ENCODE measurements at places on chromosomes 4 and X.

GRCh38 chr4:40262861-40263260 lies 66.0 kb downstream of the RHOH start:
- no peaks in the 10 kb centered on the region for H3K36me3 ChIP-seq
- H3K27ac ChIP-seq, result peak overlapping the region; percentile 64
- H3K27me3 ChIP-seq, result no peaks in the 10 kb centered on the region
- no peak overlapping the region for H3K4me3 ChIP-seq

DNA sequence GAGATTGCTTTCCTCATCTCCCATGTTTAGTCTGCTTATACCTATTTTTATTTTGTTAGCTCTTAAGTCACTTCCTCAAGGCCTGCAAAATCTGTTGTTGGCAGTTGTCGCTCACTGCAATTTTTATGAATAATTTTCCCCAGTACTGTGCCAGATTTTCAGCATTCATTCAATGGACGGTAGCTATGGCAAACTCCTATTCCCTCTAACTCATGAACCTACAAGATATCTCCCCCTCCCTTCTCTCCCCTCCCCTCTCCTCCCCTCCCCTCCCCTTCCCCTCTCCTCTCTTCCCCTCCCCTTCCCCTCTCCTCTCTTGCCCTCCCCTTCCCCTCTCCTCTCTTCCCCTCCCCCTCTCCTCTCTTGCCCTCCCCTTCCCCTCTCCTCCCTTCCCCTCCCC lies 160.4 kb downstream of the FRAS1 start:
- H3K4me3 ChIP-seq, result no peak overlapping the region
- no peak for DNase-seq
- H3K4me1 ChIP-seq, result no peaks in the 10 kb centered on the region

GRCh38 chr4:21386166-21386780 lies 562.3 kb downstream of the KCNIP4 start:
- H3K4me1 ChIP-seq, result no peaks in the 10 kb centered on the region
- no peaks in the 10 kb centered on the region for H3K36me3 ChIP-seq
- no peak for DNase-seq
- H3K27ac ChIP-seq, result no peak overlapping the region
- no peaks in the 10 kb centered on the region for H3K27me3 ChIP-seq
- H3K4me3 ChIP-seq, result no peak overlapping the region

DNA sequence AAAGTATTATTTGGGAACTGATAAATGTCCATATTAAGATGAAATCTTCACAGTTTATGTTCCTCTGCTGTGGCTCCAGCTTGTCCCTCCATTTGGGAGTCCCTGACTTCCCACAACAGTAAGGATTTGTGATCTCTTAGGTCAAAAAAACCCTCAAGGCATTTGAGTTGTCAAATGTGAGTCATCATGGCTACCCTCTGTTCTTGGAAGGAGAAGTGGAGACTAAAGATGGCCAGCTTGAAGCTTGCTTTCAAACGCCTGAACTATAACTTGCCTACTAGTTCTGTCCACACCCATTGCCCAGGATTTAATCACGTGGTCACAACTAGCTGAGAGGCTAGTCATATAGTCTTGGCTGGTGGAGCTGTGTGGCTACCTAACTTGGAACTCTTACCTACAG lies 107.8 kb downstream of the CCNG2 start:
- DNase-seq, result no peak
- H3K27ac ChIP-seq, result no peak overlapping the region
- H3K27me3 ChIP-seq, result peaks cover 5% of the 10 kb centered on the region
- H3K4me1 ChIP-seq, result no peaks in the 10 kb centered on the region

DNA sequence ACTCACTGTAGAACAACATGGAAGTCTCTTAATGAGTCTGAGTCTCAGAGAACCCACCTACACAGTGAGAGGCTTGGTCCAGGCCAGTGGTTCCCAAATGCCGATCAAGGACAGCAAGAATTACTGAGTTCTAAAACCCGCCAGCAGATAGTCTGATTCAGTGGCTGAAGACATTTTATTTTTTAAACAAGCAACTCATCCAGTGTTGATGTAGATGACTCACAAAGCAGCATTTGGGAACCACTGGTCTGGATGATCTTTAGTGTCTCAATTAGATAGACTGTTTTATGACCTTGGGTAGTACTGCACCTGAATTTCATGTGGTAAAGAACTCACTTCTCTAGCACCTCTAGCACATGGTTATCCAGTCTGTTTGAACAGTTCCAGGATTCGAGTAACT lies 193.6 kb downstream of the FBXW7 start:
- H3K36me3 ChIP-seq, result peaks cover 37% of the 10 kb centered on the region
- H3K4me3 ChIP-seq, result no peak overlapping the region
- DNase-seq, result no peak
- no peaks in the 10 kb centered on the region for H3K27me3 ChIP-seq
- H3K4me1 ChIP-seq, result no peaks in the 10 kb centered on the region
- H3K27ac ChIP-seq, result no peak overlapping the region

DNA sequence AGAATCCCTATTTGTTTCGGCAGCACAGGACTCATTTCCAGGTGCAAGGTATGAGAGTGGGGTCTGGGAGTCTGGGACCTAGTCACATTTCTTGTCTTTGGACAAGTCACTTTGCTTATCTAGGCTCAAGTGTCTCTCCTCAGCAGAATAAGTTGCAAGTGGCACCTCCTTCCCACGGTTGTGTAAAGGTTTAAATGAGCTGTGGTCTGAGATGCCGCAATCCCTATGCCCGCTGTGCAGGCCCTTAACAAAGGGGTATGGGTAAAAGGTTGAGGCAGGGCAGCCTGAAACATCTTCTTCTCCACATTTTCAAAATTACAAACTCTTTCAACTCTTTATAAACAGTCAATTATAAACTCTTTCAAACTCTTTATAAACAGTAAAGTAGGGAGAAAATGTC lies 93.7 kb downstream of the RTL5 start:
- no peak overlapping the region for H3K27ac ChIP-seq
- H3K4me3 ChIP-seq, result no peak overlapping the region
- H3K4me1 ChIP-seq, result peaks cover under 1% of the 10 kb centered on the region
- H3K27me3 ChIP-seq, result peaks cover 5% of the 10 kb centered on the region

DNA sequence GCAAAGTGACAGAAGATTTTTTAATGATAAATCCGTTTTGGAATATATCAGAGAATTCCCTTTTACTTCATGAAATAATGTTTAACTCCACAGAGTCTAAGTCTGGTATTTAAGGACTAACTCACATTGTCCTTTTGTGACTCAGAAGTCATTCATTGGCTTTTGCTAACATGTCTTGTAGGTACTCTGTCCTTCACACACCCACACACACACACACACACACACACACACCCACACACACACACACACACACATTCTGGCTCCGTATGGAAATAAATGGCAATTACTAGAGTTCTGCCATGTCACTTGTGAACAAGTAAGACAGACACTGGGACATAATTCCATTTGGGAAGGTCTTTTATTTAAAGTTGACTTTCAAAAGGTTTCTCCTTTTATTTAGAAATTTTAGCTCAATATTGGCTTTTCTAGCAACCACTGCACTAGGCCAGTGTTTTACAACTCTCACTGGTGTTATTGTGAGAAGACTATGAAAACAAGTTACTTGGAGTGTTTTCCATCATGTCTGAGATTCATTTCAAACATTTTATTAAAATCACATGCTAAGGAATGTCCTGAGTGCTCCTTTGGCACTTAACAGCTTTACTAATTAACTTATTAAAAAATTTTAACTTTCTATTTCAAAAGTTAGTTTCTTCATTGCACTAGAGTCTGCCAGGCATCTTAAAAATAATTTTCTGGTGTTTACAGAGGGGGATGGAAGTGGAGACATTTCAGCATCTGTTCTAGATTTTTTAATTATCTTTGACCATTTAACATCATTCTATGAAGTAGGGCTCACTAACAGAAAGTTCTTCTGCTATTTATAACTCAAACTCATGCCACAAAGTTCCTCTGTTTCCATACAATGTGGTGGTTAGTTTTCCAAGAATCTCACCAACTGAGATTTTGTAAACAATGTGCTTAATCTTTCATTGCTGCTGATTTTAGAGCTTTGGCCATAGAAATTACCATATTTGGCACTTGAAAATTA lies 240.3 kb upstream of the GPC4 start:
- no peak overlapping the region for H3K4me3 ChIP-seq
- no peaks in the 10 kb centered on the region for H3K4me1 ChIP-seq
- no peak for DNase-seq
- H3K36me3 ChIP-seq, result no peaks in the 10 kb centered on the region
- H3K27me3 ChIP-seq, result no peaks in the 10 kb centered on the region

DNA sequence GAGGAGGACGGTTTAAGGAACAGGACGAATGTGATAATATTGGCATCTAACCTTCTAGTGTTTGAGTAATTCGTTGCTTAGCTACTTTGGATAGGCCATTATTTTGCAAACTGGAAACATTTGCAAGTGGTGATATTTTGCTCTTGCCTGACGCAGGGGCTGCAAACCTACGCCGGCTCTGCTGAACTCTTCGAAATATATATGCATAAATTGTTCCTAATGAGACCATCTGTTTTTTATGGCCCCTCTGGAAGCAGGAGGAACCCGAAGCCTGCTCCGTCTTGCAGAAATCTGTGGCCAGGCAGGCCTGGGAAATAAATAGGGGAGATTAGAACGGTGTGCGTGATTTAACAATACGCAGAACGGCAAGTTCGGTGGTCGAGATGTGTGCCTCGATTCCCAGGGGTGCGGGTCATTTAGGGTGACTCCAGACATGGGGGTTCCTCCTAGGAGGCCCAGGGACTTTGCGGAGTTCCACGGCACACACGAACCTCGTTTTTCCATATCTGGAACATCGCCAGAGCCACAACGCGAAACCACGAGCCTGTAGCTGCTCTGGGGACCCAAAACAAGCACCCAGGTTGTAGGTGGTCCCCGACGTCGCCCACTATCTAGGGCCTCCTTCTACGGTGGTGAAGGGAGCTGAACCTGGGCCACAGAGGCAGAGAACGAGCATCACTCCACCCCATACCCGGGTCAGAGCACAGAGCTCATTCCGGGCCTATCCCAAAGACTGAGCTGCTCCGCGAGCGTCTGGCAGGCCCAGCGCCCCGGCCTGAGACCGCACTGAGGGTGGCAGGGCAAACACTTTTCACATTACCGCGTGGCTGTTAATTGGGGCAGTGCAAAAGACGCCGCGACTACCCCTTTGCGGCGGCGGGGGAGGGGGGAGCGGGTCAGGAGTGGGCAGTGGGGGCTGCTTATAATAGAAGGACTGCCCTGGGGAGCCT lies 89.7 kb downstream of the BCOR start:
- H3K27me3 ChIP-seq, result peaks cover 44% of the 10 kb centered on the region
- peaks cover 39% of the 10 kb centered on the region for H3K4me1 ChIP-seq
- peak overlapping the region; percentile 52 for H3K4me3 ChIP-seq
- no peaks in the 10 kb centered on the region for H3K36me3 ChIP-seq

DNA sequence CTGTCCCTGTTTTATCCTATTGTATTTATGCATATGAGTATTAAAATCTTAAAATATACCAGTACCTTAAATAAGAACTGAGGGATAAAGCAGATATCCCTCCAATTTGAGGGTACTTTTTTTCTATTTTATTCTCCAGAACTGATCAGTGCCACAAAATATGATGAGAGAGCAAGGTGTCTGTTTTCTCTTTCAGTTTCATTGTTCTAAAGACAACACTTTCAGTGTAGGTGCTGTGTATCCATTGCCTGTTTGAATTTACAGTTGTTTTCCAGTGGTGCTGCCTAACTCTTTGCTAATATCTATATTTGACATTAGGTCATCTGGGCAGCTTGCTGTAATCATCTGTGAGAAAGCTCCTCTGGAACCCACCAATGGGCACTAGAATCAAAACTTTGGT lies 394.7 kb downstream of the IL1RAPL1 start:
- H3K27me3 ChIP-seq, result no peaks in the 10 kb centered on the region
- H3K36me3 ChIP-seq, result no peaks in the 10 kb centered on the region
- DNase-seq, result no peak
- H3K4me1 ChIP-seq, result no peaks in the 10 kb centered on the region

- H3K4me1 ChIP-seq, result peaks cover 6% of the 10 kb centered on the region
- DNase-seq, result peak; percentile 72
- no peak within 1 kb of the TSS for H3K27ac ChIP-seq
- peaks cover 34% of the 10 kb centered on the region for H3K27me3 ChIP-seq
- peak within 1 kb of the TSS; percentile 40 for H3K4me3 ChIP-seq
These were observed at the start of gene GUCY1B1 for GRCh38 chr4:155758481-155759371. Gene GUCY1B1, plus strand, starts transcription at chr4:155759021. Its CDS starts 120 bp downstream, at chr4:155759141.

- no peak for DNase-seq
- H3K36me3 ChIP-seq, result no peaks in the 10 kb centered on the region
- no peak overlapping the region for H3K4me3 ChIP-seq
- no peak overlapping the region for H3K27ac ChIP-seq
- H3K27me3 ChIP-seq, result no peaks in the 10 kb centered on the region
These were observed 336.7 kb upstream of the GNPDA2 start for GRCh38 chr4:45062935-45063545.
